A549 treated with ZK216348 at 1 μM for 4 hours (cell line): ENCODE measurements at places on chromosomes 5 and 9. TPM values are rescaled to one million over a fixed set of nuclear protein-coding genes. Genes with fewer than 3 reads are reported as not detected.

Gene MSX2
- 3.0 to 5.7 TPM (median 5.4 TPM) in 5 replicates for total RNA-seq

Gene GFI1B
- total RNA-seq: not detected in 5 replicates

Gene DENND1A
- 9.7 to 13.4 TPM (median 11.8 TPM) in 5 replicates for total RNA-seq

Gene C9
- total RNA-seq: not detected in 5 replicates

Gene SLC28A3
- total RNA-seq: 0.04 TPM in 1 of 5 replicates, not detected in the others

Gene SLC22A4
- total RNA-seq: 2.9 to 5.7 TPM (median 4.5 TPM) in 5 replicates

Gene OMD
- not detected in 5 replicates for total RNA-seq
